ENCODE measurements at places on chromosomes 11 and 22.

DNA sequence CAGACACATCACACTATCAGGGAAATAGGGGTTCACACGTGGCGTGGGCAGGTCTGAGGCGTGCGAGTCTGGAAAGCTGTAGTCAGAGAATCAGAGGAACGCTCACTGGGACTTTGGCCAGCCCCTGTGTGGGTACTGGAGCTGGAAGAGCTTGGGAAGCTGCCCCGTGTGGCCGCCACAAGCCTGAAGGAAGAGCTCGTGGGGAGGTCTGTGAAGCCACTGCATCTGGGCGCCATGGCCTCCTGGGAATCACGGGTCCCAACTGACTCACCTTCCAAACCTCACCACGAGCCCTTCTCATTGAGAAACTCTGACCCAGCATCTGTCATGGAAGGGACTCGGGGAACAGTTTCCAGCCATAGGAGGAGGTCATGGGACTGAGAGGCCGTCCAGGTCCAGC, 5.9 kb upstream of the MRGPRF start:
- no peak for DNase-seq

- no peak for DNase-seq
Measured at GRCh38 chr11:18527512-18527911, 770 bp upstream of the TSG101 start.

DNA sequence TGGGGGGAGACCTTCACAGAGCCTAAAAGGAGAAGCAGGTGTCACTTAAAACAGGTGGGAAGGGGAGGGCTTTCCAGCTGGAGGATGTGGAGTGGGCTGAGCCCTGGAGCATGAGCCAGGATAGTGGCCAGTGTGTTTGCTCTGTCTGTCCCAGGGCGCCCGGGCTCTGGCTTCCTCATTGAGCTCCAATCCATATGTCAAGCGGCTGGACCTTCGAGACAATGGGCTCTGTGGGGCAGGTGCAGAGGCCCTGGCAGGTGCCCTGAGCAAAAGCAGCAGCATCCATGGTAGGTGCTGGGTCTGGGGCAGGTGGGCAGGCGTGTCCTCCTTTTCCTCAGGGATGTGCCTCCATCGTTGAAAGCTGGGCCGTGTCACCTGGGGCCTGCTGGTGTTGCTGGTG, 2.0 kb downstream of the LRRC74B start:
- DNase-seq, result no peak

DNA sequence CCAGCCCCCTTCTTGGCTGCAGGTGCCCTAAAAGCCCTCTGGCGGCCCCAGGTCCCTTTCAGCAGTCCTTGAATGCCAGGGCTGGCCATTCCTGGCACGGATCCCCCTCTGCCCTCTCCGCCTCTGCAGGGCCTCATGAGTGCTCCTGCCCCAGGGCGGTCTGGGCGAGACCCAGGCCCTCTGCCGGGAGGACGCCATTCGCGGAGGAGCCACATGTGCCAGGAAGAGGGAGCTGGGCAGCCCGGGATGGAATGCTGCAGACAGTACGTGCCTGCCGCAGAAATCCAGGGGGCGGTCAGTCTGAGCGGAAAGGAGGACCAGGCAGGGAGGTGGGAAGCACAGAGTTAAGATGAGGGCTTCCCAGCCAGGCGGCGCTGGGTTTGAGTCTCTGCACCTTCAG, 2.8 kb downstream of the CABP7 start:
- no peak for DNase-seq

GRCh38 chr22:46239261-46240048, 10.6 kb downstream of the CDPF1 start:
- DNase-seq, result no peak

GRCh38 chr11:110711448-110711775, 825 bp downstream of the ARHGAP20 start:
- DNase-seq, result no peak

GRCh38 chr11:83979593-83979992, 693.4 kb upstream of the CCDC90B start:
- DNase-seq, result no peak
